ENCODE measurements at places on chromosomes 5 and 9. TPM values are rescaled to one million over a fixed set of nuclear protein-coding genes. Genes with fewer than 3 reads are reported as not detected.

The SPATA31C2 gene
- not detected for total RNA-seq

DNA sequence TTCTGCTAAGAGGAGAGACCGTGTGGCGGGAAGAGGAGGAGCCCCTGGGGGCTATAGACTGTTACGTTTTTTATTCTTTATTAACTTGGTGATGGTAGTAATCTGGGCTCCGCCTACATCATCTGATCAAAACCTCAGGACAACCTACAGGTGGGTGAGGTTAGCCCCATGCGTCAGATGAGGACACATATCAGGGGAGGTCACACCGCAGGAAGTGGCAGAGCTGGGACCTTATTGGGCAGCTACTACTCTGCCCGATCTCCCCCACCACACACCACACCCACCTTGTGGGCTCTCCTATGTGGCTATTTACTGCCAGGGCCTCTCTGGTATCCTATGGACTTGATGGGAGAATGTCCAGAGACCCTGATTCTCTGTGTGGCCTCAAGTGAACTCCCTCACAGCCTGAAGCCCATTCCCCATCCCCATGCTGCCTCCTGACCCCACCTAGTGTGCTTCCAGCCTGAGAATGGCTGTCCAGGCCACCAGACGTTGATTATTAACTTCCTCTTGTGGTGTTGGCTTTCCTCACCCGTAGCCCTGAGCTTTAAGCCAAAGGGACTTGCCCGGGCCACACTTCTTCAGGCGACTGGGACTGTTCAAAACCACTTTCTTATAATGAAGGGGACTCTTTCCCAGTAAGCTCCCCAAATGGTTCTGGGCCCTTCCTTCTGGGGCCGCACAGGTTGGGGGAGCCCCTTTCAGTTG, 8.2 kb downstream of the UNC5A start:
- no peak for DNase-seq

DNA sequence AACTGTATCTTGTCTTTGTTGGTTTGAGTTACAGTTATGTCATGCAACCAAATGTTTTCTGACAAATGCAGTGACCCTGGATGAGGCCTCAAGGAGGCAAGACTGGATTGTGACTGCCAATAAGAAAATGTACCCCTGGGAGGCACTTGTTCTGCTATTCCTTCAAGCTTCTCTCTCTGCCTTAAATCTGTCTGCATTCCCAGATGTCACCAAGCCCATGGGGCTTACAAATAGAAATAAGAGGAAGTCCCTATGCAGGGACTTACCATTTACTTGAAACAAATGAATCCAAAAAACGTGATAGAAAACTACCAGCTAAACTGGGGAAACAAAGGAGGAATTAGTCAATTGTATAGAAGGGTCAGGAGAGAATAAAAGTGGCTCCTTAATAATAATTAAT, 8.2 kb upstream of the PARP8 start:
- no peak for DNase-seq

GRCh38 chr5:50435168-50435567, 5.9 kb downstream of the EMB start:
- no peak for DNase-seq

GRCh38 chr5:147869112-147869511, 9.4 kb upstream of the SCGB3A2 start:
- DNase-seq, result no peak

GRCh38 chr5:124342027-124342471, 404.4 kb downstream of the ZNF608 start:
- peak; percentile 58 for DNase-seq

GRCh38 chr5:167528651-167529050, 762.8 kb upstream of the WWC1 start:
- DNase-seq, result no peak

- no peak for DNase-seq
Observed at GRCh38 chr9:89951675-89952074, 346.9 kb downstream of the GADD45G start.

The MYOT gene
- 1.8 TPM for total RNA-seq

The STKLD1 gene
- 1.2 TPM for total RNA-seq

GRCh38 chr9:125705893-125706292, 1.1 kb downstream of the MAPKAP1 start:
- DNase-seq, result no peak

The CTNND2 gene
- 5.6 TPM for total RNA-seq

DNA sequence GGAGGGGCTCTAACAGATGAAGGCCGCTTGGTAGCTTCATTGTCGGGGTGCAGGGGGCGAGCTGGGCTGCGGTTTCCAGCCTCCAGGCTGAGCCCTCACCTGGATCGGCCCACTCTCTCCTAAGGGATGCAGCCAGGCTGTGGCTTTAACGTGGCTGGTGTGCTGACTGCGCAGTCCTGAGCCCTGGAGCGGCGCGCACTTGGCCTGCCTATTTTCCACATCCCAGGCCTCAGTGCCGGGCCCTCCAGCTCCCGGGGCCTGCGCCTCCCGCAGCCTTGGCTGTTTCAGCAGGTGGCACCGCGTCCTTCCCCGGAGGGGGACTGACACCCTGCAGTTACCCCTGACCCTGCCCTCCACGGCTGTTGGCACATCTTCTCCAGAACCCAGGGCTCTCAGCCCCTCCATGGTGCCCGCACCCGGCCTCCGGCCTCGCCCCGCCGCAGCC, 1.4 kb downstream of the RNU6ATAC start:
- no peak for DNase-seq

The CCL19 gene
- total RNA-seq, result not detected

- no peak for DNase-seq
Observed at GRCh38 chr9:114462791-114463190, 42.5 kb downstream of the WHRN start.

DNA sequence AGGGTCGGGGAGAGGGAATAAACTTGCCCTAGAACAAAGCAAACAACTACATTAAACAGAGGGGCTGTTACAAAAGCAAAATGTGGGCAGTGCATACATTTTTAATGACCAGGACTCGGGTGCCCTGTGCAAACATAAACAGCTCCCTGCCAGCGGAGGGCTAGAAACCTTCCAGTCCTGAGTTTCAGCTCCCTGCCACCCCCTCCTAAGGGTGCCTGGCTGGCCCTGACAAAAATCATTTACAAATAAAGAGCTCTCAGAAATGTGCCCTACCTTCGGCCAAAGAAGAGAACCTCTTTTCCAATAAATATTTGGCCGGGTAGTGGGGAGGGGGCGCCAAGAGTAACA, 29.5 kb downstream of the FOXD1 start:
- DNase-seq, result no peak

The BTNL8 gene
- 0.24 TPM for total RNA-seq

The PKD2L2 gene
- total RNA-seq, result not detected

GRCh38 chr5:96257904-96258303, 175.1 kb downstream of the PCSK1 start:
- no peak for DNase-seq

DNA sequence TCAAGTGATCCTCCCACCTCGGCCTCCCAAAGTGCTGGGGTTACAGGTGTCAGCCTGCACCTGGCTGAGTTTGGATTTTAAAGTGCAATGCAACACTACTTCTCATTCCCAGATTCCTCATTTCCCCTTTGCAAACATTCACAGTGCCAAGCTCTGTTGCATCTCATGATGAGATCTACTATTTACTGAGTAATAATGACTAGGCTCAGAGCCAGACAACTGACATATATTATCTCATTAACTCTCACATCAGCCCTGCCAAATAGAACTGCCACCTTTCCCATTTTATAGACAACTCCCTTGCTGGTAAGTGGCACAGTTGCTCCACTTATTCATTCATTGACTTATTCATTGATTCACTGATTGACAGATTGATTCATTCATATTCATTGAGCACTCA, 7.0 kb downstream of the PDE6A start:
- no peak for DNase-seq

GRCh38 chr5:150661086-150661485, at the start of gene MYOZ3:
Gene MYOZ3 (plus strand): TSS chr5:150661251. CDS start chr5:150662942, 1,691 bp downstream.
- DNase-seq, result no peak

DNA sequence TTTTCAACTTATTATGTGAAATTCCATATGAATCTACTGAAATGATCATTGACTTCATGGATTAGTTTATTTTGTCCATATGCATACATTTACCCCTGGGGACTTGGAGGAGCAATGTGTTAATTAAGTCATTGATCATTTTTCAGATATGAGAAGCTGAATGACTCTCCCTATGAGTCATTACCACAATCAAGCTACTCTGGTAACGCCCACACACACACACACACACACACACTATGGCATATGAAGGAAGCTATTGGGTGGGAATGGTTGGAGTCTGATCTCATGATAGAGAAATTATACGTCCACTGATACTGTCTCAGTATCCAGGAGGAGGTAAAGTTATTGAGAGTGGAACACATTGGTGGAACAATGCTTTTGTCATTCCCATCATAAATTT, 528.9 kb downstream of the AGTPBP1 start:
- no peak for DNase-seq

The PCDHA11 gene
- 0.23 TPM for total RNA-seq

DNA sequence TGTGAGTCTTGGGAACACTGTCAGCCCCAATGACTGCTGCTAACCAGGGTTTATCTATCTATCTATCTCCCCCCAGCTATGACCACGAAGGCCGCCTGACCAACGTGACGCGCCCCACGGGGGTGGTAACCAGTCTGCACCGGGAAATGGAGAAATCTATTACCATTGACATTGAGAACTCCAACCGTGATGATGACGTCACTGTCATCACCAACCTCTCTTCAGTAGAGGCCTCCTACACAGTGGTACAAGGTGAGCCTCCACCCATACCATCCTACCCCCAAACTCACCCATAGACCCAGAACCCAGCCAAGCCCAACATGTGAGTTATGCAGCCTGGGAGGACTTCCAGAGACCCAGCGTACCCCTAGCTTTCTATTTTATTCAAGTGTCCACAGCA, 65.4 kb upstream of the WWC1 start:
- DNase-seq, result no peak

GRCh38 chr9:91994422-91994821, 44.4 kb upstream of the ROR2 start:
- DNase-seq, result no peak

GRCh38 chr5:59832577-59833301, 60.8 kb downstream of the PDE4D start:
- no peak for DNase-seq

DNA sequence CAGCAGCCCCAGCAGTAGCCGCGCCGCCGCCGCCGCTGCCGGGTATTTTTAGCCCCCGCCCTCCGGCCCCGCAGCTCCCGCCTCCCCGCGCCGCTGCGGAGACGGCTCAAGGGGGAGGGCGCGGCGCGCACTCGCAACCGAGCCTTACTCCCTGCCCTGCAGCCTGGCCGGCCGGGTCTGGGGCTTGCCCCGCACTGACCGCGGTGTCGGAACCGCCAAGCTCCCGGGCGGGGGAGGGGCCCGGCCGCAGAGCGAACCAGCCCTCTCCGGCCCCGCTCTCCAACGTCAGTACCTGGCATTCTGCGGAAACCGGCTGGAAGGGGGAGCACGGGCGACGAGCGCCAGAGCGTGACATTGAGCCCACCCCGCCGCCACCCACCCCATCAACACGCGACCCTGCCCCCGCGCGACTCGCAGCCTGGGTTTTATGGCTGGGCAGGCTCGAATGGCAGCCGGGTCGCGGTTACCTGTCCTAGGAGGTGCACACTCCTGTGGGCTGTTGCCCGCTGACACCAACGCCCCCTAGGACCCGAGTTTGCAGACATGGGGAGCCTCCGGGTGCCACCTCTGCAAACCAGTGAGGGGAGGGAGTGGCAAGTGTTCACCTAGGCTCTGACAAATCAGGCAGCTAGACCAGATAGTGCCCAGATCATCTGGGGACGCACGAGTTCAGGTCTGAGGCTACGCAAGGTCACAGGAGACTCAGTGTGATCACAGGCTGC, at the start of gene ACSL6:
TSS of gene ACSL6 (minus strand) at position 37 of the 722 bp plus-strand sequence. CDS start 105 bp downstream, outside the sequence.
- no peak for DNase-seq

DNA sequence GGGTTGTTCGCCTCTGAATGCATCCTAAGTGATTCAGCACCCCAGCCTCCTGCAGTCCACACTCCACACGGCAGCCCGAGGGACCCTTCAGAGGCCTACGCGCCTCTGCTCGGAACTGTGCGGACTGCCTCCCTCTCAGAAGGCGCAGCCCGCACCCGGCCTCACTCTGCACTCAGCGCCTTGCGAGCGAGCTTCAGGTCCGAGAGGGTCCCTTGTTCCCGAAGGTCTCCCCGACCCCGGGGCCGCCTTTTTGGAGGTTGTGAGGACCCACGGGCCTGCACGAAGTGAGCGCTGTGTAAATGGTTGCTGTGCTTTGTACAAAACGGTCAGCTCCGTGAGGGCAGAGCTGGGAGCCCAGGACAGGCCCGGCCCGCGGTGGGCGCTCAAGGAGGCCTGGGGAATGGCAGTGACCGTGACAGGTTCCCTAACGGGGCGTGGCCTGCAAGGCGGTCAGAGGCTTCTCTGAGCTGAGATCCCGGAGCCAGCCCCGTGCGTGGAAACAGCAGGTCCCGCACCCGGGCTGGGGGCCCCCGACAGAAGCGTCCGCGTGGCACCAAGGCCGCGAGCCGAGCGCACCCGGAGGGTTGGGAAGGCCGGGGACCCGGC, 698 bp upstream of the CACNA1B start:
- no peak for DNase-seq

The TMC1 gene
- 1.4 TPM for total RNA-seq

DNA sequence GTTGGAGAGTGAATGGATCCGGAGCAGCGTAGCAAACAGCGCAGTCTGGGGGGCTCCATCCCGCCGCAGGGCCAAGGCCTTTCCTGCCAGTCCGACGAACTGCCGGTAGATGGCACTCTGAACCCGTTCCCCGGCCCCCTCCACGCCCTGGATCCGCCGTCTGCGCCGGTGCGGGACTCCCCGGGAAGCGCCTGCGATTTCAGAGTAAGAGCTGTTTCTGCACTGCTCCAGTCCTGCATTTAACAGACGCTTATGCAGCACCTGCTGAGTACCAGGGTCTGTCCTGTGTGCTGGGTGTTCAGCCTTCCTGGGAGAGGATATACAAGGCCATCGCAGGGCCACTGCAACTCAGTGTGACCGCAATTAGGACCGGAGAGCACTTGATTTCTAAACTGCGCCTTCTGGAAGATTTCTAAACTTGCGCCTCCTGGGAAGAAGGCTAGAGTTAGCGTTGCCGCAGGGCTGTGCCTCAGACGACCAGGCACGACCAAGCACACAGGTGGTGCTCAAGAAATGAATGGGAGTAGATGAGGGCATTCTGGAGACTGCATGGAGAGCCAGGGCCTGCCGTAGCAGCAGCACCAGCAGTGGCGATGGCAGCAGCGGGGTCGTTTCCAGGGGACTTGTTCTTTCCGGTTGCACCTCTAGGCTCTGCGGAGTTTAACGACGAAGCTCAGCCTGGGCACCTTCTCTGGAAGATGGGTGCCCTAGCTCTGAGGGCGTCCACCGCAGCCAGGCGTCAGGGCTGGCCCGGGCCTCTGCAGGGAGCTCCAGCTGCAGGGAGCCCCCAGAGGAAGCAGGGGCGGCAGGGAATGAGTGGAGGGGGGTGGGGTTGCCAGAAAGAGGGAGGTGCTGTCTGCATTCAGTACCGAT, 14.3 kb upstream of the TIFAB start:
- peak; percentile 58 for DNase-seq

DNA sequence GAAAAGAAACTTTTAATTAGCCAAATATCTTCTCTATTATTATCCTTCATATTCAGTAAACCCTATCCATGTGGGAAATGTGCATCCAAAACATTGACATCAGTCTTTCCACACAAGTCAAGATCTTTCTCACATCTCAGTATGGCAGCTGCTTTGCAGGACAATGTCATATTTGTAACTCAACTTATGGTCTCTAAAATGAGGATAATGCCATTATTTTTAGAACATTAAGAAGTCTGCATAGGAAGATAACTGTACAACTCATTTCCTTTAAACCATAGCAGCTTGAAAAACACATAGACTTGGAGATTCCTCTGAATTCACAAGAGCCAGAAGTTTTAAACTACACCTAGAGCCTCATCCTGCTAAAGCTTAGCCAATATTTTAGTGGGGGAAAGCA, 43.7 kb downstream of the MCTP1 start:
- DNase-seq, result no peak

The SV2C gene
- 1.3 TPM for total RNA-seq
